G401 (cell line): ENCODE measurements at places on chromosomes 3 and 15.
A peak's percentile ranks its signal among the peaks of the same experiment; 100 is the strongest.

GRCh38 chr3:147356145-147356908 is 50.0 kb downstream of the ZIC4 start:
- DNase-seq, result no peak

DNA sequence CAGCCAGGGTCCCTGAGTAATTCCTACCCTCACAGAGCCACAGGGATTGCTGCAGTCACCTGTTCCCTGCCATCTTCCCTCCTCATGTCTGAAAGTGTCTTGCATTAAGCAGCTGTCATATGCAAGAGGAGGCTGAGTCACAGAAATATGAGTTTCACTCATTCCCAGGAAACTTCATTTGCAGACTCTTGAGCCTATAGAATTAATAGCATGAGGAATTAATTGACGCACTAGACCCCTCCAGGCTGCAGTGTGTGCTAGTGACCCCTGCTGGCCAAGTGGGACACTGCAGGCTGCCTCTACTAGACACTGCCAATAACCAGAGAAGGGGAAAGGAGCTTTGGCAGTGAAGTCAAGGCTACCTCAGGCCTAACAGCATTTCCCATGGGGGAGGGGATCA is 50.6 kb upstream of the SLC6A1 start:
- DNase-seq, result no peak

DNA sequence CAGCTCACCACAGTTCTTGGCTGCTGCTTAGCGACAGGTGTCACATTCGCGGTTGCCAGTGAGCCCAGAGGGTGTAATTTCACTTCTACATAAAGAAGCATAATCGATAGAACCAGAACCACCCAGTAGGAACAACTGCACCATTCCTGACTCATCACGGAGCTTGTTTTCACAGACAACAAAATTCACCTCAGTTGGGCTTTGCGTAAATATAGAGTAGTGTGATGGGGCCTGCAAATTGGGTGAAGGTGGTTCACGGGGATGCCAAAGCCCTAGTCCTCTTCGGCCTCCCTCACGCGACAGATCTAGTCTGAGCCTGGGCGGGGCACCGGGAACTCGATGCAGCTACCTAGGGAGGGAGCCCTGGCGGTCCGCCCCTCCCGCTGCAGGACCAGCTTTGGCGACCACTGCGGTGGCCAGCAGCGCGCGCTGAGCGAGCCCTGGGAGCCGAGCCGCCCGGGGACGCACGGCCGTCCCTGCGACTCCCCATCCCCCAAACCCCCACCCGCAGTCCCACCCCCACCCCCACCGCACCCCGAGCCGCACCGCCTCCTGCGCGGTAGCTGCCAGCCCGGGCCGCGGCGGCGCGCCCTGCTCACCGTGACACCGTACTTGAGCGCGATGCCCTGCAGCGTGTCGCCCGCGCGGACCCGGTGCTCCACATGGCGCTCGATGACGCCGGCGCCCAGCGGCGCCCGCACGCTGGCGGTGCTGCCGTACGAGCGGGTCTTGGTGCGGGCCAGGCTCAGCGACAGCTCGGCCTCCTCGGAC is 519 bp downstream of the LYSMD2 start:
- peak; percentile 80 for DNase-seq

DNA sequence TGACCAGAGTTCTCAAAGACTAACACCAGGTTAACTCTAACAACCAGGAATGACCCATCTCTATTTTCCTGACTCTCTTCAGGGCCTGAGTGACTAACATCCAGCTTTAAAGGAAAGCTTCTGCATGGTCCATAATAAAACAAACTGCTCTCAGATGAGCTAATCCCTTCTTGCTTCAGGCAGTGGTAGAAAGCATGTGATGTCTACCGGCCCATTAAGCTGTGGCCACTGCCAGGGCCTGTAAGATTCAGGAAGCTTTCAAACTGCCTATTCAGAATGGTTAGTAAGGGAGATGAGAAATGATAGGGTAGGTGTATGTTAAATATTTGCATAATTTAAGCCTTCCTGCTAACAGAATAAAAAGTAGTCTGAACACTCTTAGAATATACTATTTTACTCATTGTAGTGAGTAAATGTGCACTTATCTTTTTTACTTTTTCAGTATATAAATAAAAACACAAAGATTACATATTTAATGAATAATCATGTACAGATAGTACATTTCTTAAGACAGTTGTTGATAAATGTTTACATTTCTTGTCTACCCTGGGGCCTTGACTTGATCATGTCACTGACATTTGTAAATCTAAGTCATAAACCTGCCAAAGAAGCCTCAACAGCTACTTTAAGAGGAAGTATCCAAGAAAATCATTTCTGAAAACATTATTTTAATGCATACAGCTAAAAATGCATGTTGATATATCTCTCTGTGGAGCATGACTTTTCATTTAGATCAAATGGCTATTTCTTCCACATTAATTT is 222.0 kb downstream of the MCTP2 start:
- no peak for DNase-seq

DNA sequence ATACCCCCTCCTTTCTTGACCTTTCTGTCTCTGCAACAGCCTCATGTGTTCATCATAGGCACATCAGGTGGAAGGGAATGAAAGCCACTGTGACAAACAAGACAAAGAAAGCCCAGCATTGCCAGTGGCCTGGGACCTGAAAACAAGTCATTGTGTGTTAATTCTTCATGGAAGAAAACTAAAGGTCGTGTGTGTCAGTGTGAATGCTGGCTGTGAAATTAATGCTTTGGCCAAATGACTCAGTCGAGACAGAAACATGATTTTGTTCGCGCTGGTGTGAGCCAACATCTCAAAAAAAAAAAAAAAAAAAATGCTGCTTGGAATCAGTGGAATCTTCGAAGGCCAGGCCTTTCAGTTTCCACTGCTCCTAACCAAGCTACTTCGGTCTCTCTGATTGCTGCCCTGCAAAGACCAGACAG is 386.5 kb upstream of the PROK2 start:
- DNase-seq, result peak; percentile 10

GRCh38 chr3:54008744-54009143 is 113.6 kb upstream of the CACNA2D3 start:
- DNase-seq, result no peak

DNA sequence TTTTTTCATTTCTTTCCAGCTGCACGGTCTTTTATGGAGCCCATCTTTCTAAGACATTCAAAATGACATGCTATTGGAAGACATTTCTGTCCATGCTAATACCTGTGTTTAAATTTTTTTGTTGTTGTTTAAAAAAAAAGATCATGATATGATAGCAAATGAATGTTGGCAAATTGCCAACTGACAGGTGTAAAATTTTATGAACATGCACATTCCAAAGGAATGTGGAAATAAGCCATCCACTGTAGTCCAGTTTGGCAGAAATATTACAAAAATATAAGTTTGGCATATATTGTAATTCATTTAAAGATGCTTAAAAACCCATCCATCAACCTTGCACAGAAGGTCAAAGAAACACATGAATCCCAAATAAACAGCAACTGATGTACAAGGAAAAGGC is 75.6 kb upstream of the WNT5A start:
- DNase-seq, result peak; percentile 12

GRCh38 chr15:70142322-70143191 is 44.8 kb upstream of the TLE3 start:
- DNase-seq, result no peak

DNA sequence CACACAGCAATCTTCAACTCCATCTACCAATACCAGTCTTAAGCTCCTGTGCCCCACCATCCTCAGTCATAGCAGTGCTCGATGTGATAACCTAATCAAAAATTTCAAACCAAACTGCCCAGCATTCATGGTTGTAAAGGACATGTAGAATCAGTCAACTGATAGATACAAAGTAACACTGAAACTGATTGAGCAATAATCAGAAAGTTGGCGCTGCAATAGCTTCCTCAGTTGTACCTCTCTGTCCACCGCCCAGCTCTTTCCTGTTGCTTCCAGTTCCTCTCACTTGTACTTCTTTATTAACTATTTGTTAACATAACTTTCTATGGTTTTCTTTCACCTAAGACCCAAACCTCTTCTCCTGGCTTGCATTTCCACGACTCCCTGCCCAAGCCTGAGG is 745.7 kb downstream of the PDCD6IP start:
- no peak for DNase-seq

DNA sequence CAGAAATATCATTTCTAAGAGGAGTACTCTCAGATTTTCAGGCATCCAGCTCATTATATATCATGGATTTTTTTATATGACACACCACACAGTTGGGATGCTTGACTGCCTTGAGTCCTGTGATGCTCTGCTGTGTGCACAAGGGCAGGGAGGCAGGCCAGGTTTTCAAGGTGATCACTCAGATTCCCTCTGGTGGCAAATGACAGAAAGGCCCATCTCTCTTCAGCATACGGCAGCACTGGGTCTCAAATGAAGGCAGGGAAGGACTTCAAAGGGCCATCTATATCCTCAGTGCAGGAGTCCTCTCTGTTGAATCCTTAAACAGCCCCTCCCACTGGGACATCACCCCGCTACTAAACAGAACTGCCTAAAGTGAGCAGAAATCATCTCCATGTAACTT is 54.8 kb upstream of the MYO5C start:
- DNase-seq, result no peak

DNA sequence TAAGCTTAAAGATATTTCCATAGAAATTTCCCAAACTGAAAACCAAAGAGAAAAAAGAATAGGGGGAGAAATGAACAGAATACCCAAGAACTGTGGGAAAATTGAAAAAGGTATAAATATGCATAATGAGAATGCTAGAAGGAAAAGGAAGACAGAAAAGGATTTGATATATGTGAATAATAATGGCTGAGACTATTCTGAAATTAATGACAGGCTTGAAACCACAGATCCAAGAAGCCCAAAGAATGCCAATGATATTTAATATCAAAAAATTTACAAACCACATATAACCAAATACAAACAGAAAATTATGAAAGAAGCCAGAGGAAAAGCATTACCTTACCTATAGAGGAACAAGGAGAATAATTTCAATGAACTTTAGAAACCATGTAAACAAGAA is 153.0 kb downstream of the ANXA2 start:
- no peak for DNase-seq

DNA sequence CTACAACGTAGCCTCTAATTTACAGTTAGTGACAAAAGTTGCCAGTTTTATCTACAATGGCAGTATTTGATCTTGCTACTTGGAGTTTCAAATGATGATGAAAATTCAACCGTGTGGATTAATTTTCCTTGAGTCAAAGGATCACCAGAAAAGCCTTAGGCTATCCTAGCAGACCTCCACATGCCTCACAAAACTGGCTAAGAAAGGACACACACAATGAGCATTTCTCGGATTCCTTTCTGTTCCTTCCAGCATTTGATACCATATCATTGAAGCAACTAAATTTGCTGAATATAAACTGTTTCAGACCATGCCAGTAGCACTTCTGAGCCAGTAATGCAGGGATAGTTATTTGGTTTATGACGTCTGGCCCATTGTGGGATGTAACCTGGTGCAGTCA is 587.4 kb upstream of the MDFIC2 start:
- no peak for DNase-seq

GRCh38 chr3:197331131-197331530 is 32.7 kb upstream of the DLG1 start:
- DNase-seq, result peak; percentile 35

DNA sequence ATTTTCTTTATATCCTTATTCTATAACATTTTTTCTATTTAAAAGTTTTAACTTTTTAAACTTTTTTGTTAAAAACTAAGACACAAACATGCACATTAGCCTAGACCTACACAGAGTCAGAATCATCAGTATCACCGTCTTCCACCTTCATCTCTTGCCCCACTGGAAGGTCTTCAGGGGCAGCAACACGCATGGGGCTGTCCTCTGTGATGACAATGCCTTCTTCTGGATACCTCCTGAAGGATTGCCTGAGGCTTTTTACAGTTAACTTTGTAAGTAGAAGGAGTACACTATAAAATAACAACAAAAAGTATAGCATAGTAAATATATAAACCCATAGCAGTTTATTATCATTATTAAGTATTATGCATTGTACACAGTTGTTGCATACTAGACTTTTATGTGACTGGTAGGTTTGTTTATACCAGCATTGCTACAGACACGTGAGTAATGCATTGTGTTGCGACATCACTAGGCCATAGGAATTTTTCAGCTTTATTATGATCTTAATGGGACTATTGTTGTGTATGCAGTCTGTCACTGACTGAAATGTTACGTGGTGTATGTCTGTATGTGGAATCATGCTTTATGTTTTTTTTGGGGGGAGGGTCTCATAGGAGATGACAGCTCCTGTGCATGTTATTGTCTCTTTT is 18.2 kb downstream of the ATP1B3 start:
- DNase-seq, result no peak

DNA sequence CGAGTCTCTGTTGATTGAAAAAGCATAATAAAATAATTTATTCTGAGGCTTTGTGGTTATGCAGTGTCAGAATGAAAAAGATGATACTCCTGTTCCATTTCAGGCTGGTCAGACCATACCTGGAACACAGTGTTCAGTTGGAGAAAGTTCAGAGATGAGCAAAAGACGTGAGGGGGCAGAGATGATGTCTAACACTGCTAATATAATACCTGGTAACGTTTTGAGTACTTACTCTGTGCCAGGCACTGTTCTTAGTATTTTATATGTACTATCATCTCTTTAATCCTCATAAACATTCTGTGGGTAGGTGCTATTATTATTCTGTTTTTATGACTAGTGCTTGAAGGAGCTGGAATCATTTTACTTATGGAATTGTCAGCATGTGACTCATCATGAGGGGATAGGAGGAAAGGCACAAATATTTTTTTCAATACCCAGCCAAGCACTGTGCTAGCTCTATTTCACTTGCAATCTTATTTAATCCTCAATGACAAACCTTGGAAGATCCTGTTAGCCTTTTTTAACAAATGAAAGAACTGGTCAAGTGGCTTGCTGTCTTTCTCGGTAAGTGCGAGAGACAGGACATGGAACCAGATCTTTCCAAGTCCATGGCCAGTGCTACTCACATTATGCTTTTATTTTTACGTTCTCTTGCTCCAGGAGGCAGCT is 31.8 kb downstream of the IQGAP1 start:
- no peak for DNase-seq

DNA sequence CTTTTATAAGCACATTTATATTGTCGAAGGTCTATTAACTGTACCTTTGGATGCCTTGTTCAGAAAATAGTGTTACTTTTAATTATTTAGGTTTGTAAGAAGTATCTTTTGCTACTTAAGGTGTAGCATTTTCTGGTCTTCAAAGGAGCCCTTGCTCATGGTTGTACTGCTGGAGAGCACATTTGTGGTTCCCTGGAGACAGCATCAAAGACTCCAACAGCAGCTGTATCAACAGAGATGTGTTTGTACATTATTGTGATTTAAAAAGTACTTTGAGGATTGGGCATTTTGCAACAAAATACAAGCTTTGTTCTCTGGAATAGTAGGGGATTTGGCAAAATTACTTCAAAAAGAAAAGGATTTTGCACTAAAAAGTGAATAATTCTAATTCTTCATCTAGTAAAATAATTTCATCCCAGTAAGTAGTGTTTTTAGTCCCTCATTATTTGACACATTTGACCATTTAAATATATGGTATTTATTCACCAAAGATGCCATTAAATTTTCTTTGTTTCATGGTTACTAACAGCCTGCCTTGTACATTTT is 16.5 kb downstream of the TBC1D23 start:
- DNase-seq, result no peak
